ENCODE measurements at places on chromosomes 12 and 14. TPM values are rescaled to one million over a fixed set of nuclear protein-coding genes. Genes with fewer than 3 reads are reported as not detected.

- no peak for DNase-seq
Observed at GRCh38 chr14:78074561-78074960, 95.6 kb upstream of the NRXN3 start.

GRCh38 chr12:120078868-120079267 is 37.7 kb downstream of the RAB35 start:
- DNase-seq: peak; percentile 21

DNA sequence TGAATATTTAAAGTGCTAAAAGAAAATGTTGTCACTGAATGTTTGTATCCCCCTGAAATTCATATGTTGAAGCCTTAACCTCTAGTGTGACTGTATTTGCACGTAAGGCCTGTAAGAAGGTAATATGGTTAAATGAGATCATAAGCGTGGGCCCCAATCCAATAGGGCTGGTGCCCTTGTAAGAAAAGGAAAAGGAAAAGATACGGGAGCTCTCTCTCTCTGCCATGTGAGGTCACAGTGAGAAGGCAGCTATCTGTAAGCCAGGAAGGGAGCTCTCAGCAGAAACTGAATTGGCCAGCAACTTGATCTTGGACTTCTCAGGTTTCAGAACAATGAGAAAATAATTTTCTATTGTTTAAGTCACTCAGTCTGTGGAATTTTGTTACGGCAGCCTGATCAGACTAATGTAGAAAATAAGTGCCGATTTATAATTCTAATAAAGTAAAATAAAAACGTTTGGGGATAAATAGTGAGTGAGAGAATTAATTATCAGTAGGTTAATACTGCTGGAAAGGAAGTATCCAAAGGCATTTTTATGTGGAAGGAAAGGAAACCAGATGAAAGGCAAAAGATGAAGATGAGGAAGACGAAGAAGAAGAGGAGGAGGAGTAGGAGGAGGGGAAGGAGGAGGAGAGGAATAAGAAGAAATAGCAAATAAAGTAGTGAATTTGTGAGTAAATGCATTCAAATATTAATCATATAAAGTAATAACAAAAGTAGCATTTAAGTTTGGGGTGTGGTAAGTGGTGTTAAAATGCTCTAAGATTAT is 188.5 kb upstream of the KRR1 start:
- no peak for DNase-seq

- no peak for DNase-seq
Observed at GRCh38 chr12:117875744-117876435, 92.9 kb downstream of the KSR2 start.

- no peak for DNase-seq
Observed at GRCh38 chr12:29611906-29612305, 114.4 kb upstream of the OVCH1 start.

DNA sequence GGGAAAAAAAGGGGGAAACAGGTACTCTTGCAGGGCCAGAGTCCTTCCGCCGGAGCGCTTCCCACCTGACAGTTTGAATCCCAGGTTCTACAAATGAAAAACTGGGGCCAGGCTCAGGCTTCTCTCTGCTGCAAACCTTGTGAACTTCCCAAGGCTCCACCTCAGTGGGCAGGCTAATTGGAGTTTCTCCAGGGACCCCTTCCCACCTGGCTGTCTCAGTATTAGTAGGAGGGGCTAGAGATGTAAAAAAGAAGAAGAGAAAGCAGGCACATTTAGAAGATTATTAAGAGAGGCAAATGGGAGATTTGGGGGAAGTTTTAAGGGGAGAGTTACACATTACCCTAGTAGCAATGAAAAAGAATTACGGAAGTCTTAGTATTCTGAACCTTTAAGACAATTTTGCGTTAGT is 20.0 kb upstream of the CLEC2D start:
- DNase-seq: no peak

DNA sequence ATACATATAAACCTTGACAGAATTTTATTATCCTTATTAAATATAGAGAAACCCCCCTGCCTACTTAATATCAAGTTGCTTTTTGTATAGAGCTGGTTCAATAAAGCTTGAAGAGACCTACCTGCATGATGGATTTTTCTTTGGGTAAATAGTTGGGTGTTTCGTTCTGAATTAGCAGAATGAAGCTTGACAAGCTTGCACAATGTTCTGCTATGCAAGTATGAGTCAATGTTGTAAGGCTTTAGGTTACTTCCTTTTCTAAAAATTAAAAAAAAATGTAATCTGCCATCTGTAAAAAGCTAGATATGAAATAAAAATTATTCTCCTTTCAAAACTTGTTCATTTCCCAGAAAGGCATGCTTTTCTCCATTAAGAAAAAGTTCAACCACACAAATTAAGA is 1662.6 kb upstream of the SEL1L start:
- no peak for DNase-seq

GRCh38 chr14:104794631-104794992 is 936 bp downstream of the AKT1 start:
- no peak for DNase-seq

KCNA1 gene
- 5.2 TPM for total RNA-seq

ATXN2 gene
- 105 TPM for total RNA-seq
